ENCODE measurements at places on chromosomes 13 and 19.

- no peak for DNase-seq
These were observed 13.5 kb downstream of the PLPP2 start for GRCh38 chr19:277581-278165.

DNA sequence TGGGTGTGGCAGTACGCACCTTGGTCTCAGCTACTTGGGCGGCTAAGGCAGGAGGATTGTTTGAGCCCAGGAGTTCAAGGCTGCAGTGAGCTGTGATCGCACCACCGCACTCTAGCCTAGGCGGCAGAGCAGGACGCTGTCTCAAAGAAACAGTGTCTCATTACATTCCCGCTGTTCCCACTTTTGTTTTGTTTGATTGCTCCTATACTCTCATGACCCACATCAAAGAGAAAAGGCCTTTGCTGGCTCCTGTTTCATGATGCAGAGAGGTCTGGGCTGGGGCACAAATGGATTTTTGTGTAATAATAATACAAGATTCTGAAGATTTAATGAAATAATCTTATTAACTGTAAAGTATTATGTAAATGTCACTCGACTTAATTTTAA lies 85.7 kb downstream of the LACC1 start:
- DNase-seq: no peak

DNA sequence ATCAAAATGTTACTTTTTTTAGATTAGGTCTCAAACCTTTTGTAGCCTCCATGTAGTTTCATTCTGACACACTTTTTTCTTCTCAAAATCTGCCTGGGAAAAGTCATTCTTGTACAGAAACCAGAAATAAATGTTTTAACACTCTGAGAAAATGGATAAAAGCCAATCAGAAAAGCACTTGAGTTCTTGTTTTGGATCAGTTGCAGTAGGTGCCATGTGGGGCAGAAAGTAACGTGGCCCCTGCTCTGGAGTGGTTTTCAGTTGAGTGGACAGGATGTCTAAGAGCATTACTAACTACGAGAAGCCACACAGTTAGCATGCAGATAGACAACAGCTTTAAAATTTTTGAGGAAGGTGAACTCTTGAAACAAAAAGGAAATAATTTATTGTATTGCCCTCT lies 19.1 kb downstream of the GPR183 start:
- no peak for DNase-seq

DNA sequence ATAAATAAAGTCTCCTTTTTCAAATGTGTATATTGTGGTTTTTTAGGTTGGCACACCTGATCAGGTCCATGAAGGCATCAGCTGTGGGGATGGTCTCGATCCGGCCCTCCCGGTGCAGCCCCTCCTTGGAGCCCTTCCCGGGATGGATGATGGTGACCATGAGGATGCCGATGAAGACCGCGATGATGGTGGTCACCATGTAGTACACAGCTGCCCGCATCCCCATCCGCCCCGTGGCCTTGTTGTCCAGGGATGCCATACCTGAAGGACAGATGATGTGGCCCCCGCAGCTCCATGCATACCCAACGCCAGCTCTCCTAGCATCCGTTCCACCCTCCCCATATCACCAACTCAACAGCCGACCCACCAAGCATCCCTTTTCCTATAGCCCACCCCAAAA lies 11.4 kb downstream of the SLC1A6 start:
- DNase-seq: no peak

Data from glomerular endothelial cell (primary cell).